ENCODE measurements at places on chromosomes 13 and 19.

- DNase-seq = no peak
Measured at GRCh38 chr13:30416471-30416870, 5.8 kb upstream of the UBE2L5 start.

DNA sequence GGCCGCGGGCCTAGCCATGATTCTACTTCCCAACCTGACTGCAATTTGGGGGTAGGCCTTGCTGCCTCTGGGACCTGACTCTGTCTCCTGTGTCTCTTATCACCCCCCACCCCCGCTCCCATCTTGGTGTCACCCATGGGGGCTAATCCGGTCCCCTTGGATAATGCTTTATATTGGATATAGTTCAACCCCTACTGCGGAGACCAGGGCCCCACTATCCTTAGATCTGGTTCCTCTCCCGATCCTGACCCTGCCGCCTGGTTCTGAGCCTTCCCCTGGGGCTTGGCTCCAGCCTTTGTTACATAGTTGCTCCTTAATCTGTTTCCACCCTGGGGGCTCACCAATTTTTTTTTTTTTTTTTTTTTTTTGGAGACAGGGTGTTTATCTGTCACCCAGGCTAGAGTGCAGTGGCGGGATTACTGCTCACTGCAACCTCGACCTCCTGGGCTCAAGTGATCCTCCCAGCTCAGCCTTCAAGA, 1.3 kb downstream of the BLOC1S3 start:
- DNase-seq = no peak

GRCh38 chr13:101749584-101749983, 297.1 kb downstream of the ITGBL1 start:
- no peak for DNase-seq

- DNase-seq = no peak
Measured at GRCh38 chr13:48094404-48094780, 512 bp downstream of the MED4 start.

DNA sequence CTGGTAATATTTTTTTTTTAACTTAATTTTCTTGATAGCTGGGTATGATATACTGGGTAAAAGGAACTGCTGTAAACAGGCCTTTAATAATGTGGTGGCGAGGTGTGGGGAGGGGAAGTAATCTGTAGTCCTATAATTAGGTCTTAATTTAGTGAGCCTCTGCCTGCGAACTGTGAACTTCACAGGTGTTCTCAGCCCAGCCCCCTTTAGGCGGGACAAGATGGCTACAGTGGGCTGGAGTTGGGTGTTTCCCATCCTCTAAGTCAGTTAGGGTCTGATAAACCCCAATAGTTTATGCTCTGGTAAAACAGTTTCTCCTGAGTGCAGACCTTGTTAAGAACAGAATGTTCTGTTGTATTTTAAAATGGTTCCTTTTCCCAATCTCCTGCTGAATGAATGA, 97.6 kb upstream of the SERP2 start:
- DNase-seq = no peak

GRCh38 chr13:112052213-112052612, 14.7 kb upstream of the SOX1 start:
- DNase-seq = no peak

- DNase-seq = no peak
Measured at GRCh38 chr19:54481326-54481930, 8.3 kb upstream of the CDC42EP5 start.

GRCh38 chr19:46745030-46745429, 827 bp upstream of the FKRP start:
- DNase-seq = no peak

Data from NCI-H1436 treated with DMSO at 0.1 percent for 48 hours (cell line).